DMS 273 treated with DMSO at 0.1 percent for 48 hours (cell line): ENCODE measurements at places on chromosomes 1 and 21.

DNA sequence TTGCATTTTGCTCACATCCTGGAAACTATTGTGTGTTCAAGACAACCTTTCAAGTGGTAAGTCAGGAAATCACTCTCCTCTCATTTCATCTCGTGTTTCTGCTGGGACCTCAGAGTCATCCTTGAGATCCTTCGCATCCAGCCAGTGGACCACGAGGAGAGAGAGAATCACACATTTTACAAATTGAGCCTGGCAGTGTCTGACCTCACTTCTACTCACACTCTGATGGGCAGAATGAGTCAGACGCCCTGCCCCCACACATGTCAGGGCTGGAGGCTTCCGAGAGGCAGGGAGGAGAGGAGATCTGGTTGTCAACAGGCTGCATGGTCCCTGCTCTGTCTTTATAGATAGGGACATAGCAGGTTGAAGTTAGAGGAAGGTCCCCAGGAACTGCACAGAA is 509.7 kb downstream of the AJAP1 start:
- DNase-seq: no peak

GRCh38 chr1:33047290-33047689 is 10.6 kb upstream of the AK2 start:
- no peak for DNase-seq

- DNase-seq: no peak
Measured at GRCh38 chr1:209086486-209087192, 496.9 kb upstream of the CAMK1G start.

DNA sequence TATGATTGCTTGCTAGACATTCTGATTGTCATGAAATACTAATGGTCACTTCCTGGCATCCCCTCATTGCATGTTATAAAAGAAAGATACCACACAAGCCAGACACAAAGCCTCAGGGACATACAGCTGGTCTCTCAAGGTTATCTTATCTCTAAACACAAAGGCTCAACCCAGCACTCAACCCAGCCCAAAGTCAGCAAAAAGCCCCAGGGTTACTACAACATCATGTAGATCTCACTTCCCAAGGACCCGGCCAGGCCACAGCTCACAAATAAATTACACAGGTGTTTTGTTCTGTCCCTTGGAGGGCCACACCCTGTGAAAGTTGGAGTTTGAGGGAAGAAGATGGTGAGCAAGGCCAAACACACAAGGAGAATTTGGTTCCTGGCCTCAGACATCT is 109.7 kb upstream of the BARHL2 start:
- DNase-seq: no peak

DNA sequence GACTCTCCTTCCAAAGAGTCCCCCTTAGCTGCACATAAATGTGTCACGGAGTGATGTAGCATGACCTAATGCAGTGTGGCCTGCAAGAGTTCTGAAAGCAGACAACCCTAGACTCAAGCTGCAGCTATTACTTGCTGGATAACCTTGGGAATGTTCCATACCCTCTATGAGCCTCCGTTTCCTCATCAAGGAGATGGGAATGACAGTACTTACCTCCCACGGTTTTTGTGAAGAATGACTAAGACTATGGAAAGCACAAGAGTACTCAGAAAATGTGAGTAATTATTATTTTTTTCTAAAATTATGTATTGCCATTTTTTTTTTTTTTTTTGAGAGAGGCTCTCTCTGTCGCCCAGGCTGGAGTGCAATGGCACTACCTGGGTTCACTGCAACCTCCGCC is 3.0 kb downstream of the TTC39A start:
- no peak for DNase-seq

- DNase-seq: no peak
Measured at GRCh38 chr1:29280409-29281131, 44.2 kb downstream of the PTPRU start.

GRCh38 chr21:32917362-32918135 is 108.2 kb upstream of the OLIG2 start:
- DNase-seq: no peak

DNA sequence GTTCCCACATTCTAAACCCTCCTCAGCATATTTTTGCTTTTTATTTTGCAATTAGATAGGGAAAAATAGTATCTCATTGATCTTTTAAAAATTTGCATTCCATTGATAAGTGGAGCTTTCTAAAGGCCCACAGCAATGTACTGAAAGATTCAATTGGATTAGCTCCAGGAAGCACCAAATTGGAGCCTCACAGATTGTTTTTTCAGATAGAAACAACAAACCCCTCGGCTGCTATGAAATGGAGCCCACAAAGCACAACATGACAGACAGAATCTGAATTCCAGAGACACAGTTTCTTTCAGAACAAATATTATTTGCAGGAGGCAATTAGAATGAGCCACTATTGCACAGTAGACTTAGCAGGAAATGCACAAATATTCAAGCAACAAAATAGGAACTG is 58.9 kb upstream of the KIF26B start:
- no peak for DNase-seq

DNA sequence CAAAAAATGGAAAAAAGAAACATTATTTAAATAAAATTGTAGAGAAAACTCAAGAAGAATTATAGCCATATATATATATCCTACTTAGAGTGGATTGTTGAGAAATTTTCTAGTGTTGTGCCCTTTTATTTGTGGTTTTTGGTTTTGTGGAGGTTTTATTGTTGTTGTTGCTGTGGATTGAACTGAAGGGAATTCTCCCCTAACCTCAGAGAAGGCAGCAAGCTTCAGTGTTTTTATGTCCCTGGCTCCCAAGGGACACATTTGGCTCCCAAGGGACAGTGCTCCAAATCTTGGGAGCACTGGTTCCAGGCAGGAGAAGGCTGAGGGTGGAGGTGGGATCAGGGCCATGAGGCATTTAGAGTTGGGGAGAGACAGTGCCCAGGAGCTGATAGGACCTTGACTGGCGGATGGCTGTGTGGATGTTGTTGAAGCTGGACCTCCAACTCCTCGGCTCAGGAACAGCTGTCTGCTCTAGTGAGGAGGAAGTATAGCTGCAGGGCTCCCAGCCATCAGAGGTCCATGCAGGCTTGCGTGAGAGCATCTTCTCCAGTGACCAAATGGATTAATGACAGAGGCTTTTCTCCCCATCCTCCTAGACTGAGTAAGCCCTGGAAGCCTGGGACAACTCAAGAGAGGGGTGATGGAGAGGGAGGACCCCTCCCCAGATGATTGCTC is 100.5 kb downstream of the TEX35 start:
- no peak for DNase-seq

- DNase-seq: no peak
Measured at GRCh38 chr21:23218667-23219066, 2220.5 kb downstream of the NCAM2 start.

DNA sequence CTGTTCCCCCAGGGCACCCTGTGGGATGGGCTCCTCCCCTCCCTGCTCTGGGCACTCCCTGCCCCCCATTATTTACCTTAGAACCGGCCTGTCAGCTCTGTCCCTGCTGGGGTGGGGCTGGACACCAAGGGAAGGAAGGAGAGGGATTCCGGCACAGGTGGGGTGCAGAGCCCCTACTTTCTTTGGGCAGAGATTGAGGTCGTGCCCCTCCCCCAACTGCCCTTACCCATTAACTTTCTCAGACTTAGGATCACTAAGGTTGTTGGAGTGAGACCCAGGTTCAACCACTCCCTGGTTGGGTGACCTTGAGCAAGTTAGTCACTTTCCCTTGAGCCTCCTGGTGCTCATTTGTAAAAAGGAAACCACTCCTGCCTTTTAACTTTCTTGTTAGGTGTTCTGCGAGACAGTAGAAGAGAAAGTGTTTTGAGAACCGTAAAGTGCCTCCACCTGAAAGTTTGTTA is 57.0 kb upstream of the SYNC start:
- DNase-seq: no peak

DNA sequence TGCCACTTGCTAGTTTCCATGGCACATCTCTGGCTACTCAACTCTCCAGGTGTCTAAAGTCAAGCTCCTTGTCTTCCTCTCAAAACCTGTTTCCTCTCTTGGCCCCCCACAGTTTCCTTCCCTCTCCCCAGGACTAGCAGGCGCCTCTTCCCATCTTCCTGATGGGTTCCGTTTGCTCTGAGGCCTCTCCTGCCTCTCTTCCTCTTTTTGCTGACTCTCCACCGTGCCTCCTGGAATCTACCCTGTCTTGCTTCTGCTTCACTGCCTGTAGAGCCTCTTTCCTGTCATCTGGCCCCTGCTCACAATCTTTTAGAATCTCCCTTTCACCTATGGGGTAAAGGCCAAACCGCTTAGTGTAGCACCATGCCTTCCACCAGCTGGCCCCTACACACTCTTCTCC is 21.8 kb upstream of the LHX4 start:
- DNase-seq: no peak

- no peak for DNase-seq
Measured at GRCh38 chr1:117708323-117709248, 102.7 kb downstream of the TENT5C start.

DNA sequence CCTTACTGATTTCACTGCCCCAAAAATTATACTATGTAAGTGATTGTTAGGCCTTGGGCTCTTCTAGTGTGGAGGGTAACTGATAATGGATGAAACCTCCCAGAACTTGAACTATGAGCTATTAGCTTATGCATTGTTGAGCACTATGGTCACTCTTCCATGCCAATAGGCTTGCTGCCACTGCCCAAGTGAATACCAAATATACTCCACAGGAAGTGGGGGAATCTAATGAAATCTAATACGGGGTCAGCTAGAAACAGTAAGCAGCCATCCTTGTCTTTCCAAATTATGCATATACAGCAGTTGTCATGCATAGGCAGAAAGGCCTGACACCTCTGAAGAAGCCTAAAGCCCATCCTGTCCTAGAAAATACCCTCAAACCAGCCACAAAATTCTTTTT is 198.7 kb upstream of the PTBP2 start:
- DNase-seq: no peak

DNA sequence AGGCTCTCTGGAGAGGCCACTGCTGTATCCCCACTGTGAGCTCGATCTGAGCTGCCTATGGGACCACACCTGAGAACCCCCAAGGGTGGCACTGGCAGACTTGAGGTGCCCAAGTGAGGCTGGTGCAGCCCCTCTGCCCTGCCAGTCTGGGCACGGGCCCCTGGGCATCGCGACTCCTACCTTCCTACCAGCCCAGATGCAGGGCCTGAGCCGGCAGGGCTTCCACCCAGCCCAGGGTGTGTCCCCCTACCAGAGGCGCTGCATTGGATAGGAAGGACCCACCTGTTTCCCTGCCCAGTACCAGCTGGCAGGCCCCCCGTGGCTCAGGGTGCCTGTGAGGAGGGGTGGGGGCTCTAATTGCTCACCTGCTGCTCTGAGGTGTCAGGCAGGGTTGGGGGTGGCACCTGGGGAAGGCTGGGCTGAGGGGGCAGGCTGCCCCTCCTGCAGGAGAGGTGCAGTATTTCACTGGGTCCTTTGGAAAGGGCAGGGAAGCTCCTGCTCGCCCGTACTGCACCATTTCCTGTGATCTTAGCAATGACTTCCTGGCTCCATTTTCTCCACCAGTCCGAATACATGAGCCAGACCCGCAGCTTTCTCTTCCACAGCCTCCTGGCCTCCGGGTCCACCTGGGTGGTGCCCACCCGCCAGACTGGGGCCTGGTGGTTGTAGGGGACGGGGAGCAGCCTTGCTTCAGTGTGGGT is 11.8 kb downstream of the TP73 start:
- DNase-seq: no peak

GRCh38 chr1:159892944-159893343 is 7.0 kb downstream of the CFAP45 start:
- DNase-seq: no peak

DNA sequence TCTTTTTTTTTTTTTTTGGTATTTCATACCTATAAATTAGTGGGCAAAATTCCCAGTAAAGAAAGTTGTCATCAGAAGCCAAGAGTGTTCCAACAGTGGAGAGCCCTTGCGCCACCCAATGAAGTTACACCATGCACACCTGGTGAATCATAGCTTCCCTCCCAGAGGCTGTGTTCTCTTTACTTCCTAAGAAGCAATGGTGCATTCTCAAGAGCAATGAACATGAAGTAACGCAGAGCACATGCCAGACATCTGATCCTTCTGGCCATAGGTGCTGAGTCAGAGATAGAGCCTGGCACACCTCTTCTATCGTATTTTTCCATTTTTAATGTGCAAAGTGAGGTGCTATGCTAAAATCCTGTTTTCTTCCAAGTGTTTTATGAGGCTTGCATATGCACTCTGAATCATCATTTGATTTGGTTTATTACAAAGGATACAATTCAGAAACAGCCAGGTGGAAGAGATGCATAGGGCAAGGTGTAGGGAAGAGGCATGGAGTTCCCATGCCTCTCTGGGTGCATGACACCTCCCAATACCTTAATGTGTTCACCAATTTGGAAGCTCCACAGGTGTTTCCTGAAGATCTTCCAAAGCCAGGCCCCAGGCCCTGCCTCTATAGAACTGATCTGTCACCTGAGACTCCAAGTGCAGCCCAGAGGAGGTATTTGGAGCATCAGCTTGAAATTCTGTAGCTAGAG is 408.0 kb downstream of the SIPA1L2 start:
- no peak for DNase-seq

DNA sequence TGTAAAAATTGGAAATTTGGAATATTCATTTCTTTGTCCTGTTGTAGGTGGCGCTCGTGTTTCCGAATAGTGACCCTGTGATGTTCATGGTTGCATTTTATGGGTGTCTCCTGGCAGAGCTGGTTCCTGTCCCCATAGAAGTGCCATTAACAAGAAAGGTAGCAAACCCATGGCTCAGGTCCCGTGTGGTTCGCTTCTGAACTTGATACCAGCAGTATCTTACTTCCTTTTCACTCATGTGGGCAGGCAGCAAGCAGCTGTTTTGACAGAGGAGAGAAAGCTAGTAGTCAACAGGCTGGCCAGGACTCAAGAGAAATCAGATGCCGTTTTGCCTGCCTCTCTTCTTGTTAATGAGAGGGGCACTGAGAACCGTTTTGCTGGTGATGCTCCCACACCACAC is 72.8 kb downstream of the S100B start:
- no peak for DNase-seq

DNA sequence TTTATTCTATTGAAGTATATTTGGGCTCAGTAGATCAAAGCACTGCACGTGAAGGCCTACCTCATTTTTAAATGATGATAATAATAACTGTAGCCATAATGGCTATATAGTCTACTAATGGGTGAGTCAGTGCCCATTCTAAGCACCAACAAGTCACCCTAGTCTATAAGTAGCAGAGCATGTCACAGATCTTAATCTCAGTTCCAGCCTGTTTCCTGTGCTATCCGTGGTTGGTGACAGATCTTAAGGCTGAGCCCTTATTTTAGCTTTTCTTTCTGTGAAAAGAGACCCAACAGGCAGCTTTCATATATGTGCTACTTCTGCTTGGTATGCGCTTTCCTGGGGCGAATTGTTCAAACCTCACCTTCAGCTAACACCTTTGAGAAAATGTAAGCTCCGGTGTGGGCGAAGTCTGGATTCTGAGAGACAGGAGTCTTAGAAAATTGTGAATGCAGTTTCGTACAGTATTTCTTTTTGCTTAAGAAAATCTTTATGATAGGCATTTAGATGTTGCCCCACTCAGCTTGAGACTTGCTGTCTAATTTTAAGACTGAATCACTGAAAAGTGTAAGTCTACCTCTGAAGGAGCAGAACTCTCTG is 59.6 kb downstream of the FMN2 start:
- DNase-seq: no peak
